ENCODE measurements at places on chromosomes 7 and 10.

DNA sequence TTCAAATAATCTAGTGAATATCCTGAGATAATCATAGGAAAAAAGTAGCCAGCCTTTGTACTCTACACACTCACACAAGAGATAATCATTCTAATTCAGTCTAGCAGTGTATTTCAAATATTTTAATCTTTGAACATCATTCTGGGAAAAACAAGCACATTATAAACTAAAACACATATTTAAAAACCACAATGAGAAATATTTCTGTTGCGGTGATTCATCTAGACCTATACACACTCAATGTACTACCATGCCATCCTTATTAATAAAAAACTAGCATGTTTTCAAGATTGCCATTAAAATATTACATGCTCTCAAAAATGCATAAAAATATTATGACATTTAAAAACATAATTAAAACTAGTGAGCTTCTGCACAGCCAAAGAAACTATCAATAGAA is 11.8 kb downstream of the COG5 start:
- no peak for DNase-seq

- DNase-seq: no peak
Measured at GRCh38 chr10:2077231-2077630, 339.9 kb upstream of the ADARB2 start.

- DNase-seq: no peak
Measured at GRCh38 chr7:31553661-31554081, 39.8 kb downstream of the ITPRID1 start.

DNA sequence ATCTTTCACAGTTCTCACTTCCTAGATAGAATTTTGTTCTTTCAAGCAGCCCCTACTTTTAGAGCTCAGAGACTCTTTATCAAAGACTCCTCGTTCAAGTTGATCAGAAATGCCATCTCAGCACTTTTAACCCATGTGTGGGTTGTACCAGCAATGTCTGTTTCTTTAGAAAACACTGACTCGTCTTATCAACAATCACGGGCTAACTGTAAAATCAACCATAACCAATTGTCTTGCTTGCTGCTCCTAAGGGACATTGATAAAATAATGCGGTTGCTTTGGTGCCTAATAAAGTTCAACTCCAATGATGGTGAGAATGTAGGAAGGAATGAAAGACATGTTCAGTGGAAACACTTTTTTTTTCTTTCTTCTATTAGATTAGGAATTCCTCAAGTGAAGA is 12.9 kb upstream of the CDK6 start:
- DNase-seq: no peak

DNA sequence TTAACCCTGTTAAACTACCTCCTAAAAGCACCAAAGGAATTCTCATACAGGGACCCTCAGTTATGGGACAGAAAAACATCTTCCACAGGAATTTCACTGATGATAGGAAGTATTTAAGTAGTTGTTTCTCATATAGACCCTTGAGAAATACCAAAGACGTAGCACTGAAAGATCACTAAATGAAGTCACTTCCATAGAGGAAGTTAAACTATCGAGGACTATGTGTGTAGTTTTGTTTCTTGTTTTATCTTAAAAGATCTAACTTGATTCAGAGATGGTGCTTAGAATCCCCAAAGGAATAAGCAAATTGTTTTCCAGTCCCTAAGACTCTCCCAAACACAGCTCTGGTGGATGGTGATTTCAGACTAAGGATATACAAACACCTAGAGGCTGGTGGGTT is 94.8 kb upstream of the AFAP1L2 start:
- DNase-seq: no peak

DNA sequence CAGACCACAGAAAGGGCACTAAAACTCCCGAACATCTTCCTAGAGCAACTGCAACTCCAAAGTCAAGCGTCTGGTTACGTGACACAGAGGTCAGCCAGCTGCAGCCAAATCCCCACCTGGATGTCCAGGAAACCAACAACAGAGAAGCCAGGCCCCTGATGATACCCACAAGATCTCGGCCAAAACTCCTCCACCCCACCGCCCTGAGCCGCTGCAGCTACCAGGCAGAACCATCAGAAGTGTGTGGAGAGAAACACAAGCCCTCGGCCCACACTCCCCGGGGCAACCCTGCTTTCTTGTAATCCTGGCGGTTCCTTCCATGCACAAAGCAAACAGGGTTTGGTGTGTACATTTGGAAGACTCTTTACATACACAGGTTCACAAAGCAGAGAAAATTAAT is 8.7 kb downstream of the CHST15 start:
- DNase-seq: no peak

DNA sequence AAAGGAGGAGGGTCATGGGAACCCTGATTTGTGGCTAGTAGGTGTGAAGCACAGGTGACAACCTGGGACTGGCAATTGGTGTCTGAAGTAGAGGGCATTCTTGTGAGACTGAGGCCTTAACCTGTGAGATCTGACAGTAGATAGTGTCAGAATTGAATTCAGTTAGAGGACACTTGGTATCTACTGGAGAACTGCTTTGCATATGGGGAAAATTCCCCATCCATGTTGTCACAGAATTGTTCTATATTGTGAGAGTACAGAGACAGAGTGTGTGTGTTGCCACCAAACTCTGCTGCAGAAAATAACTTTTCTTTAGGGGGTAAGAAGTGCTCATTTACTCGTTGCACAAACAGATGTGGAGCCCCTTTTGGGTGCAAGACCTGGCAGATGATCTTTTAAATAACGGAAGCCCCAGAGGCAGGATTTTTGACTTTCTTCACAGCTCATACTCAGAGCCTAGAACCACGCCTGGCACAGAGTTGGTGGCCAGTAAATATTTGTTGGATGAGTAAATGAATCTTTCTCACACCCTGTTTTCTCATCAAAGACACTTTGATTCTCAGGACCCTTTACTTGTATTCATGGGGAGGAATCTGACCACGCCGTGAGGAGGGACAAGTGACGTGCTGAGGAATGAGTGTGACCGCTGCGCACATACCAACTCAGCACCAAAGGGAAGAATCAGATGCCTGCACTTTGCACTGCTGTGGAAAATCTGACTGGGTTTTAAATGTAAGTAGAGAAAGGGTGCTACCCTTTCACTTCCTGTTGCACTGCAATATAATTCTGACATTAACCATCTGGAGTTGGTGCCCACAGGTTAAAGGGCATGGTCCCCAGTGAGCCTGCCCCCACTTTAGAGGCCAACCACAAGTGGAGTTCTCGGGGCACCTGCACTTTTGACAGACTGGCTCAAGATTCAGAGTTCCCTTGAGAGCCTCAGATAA is 39.2 kb upstream of the SDHAF3 start:
- no peak for DNase-seq
